ENCODE measurements at places on chromosomes 6 and 20.

- peak; percentile 51 for DNase-seq
Measured at GRCh38 chr6:128252341-128253176, 267.8 kb downstream of the PTPRK start.

DNA sequence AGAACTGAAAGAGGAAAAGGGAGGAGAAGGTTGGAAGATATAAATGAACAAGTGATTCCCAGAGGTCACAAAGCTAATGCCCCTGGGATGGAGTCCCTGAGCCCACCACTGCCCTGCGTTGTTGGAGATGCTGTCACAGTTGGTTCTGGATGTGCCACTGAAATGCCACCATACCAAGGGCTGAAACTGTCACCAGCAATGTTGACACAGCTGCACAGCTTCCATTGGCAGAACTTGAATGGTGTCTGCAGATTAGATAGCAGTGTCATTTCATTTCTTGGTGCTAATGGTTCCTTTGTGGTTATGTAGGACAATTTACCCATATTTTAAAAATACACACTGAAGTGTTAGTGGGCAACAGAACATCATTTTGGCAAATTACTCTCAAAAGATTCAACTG is 120.7 kb downstream of the TBXT start:
- no peak for DNase-seq

- DNase-seq = no peak
Measured at GRCh38 chr20:35523298-35523888, 6.1 kb downstream of the C20orf173 start.

DNA sequence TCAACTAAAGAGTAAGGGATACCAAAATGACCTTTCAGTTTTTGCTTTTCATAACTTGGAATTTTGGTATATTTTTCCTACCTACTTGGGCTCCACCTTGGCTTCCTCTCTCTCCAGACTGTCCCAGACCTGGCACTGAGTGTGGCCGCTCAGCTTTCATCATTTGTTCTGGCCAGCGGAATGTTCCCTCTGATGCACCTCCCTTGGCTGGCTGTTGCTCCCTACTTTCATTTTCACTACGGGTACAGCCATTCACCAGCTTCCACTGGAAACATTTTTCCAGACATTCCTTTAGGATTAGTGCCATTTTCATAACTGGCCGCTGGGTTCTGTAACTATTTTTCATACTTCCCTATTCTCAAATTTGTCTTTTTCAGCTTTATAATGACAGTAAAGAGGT is 487.4 kb downstream of the TENT5A start:
- peak; percentile 44 for DNase-seq

DNA sequence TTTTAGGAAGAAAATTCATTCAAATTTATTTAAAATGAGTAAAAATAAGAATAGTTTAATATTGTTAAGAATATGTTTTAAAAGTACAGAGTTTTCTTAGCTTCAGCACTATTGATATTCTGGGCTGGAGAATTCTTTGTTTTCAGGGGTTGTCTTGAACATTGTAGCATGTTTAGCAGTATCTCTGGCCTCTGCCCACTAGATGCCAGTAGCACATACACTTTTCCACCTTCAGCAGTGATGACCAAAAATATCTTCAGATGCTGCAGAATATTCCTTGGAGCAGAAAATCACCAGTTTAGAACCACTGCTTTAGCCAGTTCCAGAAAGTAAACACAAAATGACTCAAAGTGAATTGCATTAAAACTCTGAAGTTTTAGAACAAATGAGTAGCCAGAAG is 19.4 kb upstream of the SDHAF4 start:
- DNase-seq = peak; percentile 18

DNA sequence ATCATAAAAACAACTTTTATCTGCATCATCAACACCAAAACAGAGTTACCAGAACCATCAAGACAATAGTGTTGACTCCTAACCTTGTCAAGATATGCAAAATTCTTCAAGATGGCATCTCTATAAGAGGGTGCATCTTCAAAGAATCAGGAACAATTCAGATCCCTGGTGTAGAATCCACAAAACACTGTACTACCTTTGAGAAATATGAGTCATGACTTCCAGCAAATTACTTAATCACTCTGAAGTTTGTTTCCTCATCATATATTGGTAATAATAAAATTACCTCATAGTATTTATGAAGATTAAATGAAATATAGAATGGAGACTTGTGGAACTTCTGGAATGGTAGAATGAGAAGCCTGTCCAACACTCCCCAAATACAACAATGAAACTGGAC is 221.3 kb upstream of the SUPT3H start:
- DNase-seq = no peak

GRCh38 chr20:19453862-19454261 is 241.4 kb downstream of the SLC24A3 start:
- DNase-seq = no peak

- peak; percentile 69 for DNase-seq
Measured at GRCh38 chr6:150883521-150883920, 18.0 kb downstream of the MTHFD1L start.

GRCh38 chr6:143689852-143690251 is 12.1 kb downstream of the PHACTR2 start:
- peak; percentile 49 for DNase-seq

GRCh38 chr6:117684749-117685148 is 9.5 kb downstream of the NUS1 start:
- DNase-seq = no peak

DNA sequence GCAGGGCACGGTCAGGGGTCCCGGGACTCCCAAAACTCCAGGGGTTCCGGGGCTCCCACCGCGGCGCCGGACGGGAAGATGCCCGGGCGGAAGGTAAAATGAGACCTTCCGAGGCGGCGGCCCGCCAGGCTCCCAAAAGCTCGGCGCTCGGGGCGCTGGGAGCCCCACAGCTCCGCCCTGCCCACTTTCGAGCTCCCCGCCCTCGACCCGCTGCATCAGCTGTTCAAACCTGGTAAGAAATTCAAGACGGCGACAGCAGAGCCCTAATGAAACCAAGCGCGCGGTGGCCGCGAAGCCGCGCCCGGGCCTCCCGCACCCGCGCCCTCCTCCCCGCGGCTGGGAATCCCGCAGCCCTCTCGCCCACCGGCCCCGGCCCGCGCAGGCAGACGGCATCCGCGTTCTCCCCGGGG is 369 bp downstream of the SLC4A11 start:
- DNase-seq = no peak

GRCh38 chr6:67736816-67737215 is 898.3 kb upstream of the ADGRB3 start:
- DNase-seq = peak; percentile 36

- DNase-seq = peak; percentile 90
Measured at GRCh38 chr6:44054721-44055559, 72.3 kb downstream of the MRPL14 start.

- DNase-seq = peak; percentile 75
Measured at GRCh38 chr20:9059931-9060330, 9.0 kb upstream of the PLCB4 start.

DNA sequence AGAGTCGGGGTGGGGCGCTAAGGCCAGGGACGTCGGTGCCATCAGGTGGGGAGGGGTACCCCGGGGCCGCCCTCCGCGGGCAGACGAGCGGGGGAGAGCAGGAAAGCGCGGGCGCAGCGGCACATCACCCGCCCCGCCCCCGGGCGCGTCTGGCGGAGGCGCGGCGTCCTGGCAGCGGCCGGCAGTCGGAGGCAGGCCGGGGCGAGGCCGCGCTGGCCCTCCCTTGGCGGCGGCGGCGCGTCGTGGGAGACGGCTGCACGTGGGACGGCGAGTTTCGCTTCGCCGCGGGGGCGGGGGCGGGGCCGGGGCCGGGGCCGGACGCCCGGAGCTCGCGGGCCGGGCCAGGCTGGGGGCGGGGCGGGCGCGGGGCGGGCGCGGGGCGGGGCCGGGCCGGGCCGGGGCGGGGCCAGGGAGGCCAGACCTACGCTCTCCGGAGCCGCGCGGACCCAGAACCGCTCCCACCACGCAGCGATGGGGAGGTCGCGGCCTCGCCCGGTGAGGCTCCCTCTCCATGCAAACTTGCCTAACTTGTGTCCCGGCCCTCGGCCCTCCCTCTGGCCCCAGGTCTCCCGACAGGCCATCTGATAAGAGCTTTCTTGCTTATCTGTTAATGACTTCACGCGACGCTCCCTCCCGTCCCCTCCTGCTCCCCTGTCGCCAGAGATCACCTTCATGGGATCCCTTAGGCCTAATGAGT is 12.5 kb downstream of the ITPR3 start:
- DNase-seq = peak; percentile 33

GRCh38 chr20:57408131-57408530 is 16.9 kb downstream of the RBM38 start:
- DNase-seq = no peak

GRCh38 chr6:20846602-20847028 is 312.4 kb downstream of the CDKAL1 start:
- DNase-seq = peak; percentile 38

GRCh38 chr20:44642203-44643153 is 9.0 kb downstream of the ADA start:
- DNase-seq = peak; percentile 90

GRCh38 chr6:12844284-12845223 is 128.0 kb downstream of the PHACTR1 start:
- DNase-seq = peak; percentile 28

DNA sequence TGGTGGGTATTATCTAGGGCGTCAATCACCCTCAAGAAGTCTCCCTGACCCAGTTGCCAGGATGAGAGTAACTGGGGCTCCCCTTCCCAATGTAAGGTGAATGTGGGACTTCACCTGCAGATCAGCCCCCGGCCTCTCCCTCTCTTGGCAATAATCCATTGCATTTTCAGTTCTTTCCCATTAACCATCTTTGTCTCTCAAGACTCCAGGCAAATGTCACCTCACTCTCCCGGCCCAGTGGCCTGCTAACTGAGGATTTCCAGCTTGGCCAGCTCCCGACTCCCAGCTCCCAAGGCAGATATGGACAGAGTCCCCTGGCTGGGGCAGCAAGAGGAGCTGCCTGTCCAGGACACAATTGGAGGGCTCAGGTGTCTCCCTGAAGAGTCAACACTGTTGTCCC is 7.3 kb downstream of the ETV7 start:
- DNase-seq = no peak

- DNase-seq = no peak
Measured at GRCh38 chr20:24254480-24254879, 214.9 kb upstream of the SYNDIG1 start.

- peak; percentile 80 for DNase-seq
Measured at GRCh38 chr6:16747232-16748024, 13.8 kb downstream of the ATXN1 start.

- no peak for DNase-seq
Measured at GRCh38 chr20:22826306-22827230, 208.5 kb upstream of the SSTR4 start.

GRCh38 chr6:135586844-135587243 is 89.3 kb upstream of the AHI1 start:
- no peak for DNase-seq

DNA sequence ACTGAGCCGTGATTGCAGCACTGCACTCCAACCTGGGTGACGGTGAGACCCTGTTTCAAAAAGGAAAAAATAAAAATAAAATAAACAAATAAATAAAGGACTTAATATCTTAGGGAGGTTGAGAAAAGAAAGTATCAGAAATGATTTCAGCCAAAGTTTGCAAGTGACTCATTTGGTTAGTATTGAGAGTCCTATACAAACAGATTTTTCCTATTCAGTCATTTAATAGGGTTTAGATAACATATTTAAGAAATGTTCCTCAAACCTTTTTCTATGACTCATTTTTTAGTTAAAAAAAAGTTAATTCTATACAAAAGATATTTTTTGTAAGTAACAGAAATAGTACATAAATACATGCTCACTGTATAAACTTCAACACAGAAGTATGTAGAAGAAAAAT is 235.1 kb downstream of the GJA1 start:
- peak; percentile 65 for DNase-seq

DNA sequence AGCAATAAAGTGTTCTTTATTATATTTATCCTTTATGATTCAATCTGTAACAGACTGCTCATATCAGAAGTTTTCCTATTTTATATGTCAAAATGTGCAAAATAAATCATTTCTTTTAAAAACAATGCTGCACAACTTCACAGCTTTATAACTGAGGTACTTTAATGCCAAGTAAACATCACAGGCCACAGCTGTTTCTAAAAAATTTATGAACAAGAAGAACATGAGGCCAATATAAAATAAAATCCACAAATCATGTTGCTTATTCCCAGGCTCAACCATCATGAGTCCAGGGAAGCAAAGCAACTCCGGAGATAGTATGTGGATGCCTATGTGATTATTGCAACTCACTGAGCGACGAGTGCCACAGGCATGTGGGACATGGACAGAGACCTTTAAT is 195.5 kb downstream of the ISM1 start:
- no peak for DNase-seq

DNA sequence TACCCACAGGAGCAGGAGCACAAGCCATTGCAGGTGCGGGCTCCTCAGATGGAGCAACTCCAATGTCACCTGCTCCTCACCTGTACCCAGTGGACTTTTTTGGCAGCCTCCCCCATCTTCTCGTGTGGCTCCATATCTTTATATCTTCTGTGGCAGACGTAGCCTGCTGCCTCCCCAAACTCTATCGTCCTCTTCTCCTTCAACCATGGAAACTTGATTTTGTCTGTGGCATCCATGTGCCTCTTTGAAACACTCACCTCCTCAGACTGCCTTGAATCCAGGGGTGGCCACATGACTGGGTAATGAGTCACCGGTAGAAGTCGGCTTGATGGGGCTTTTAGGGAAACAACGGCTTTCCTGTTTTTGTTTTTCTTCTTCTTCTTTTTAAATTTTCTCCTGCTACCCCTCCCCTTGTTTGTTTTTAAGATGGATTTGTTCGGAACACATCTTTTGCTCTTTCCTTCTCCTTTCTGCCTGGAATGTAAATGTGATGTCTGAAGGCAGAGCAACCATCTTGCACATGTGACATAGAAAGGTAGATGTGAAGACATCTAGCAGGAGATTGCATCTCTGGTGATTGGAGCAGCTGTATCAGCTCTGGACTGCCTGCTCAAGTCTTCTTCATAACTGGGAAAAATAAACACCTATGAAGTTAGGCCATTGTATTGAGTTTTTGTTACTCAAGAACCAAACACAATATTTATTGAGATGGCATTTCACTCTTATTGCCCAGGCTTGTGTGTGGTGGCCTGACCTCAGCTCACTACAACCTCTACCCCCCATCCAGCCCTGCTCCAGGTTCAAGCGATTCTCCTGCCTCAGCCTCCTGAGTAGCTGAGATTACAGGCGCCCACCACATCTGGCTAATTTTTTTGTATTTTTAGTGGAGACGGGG is 69.9 kb upstream of the DDR1 start:
- DNase-seq = peak; percentile 87

DNA sequence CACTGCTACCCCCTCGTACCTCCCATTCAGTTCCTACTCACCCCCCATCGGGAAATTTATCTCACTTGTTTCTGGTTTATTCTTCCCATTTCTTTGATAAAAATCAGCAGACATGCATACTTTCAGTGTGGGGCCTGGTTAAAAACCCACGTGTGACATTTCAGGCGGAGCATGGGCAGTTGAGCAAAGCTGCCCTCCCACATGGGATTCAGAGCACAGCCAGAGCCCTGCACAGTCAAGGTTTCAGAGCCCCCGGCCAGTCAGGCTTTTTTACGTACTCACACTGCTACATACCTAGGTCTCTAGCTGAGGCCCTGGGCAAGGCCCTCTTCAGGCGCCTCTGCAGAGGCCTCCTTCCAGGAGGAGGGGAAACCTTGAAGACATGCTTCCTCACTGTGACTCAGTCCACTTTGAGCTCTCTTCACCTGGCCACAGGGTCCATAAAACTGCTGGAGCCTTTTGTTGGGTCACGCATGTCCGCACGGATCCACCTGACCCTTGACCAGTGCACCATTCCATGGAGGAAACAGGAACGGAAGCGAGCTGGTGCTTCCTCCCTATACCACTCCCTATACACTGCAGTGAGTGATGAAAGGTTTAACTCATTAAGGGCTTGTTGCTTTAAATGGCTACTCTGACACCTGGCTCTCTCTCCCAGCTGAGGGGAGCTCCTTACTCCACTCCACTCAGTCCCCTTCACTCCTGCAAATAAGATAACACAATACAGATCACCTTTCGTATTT is 713.3 kb downstream of the PRKN start:
- DNase-seq = no peak

GRCh38 chr20:44222633-44223368 is 12.2 kb upstream of the OSER1 start:
- no peak for DNase-seq

Measured in fibroblast of skin of right biceps (primary cell).